DMS 273 treated with DMSO at 0.1 percent for 48 hours (cell line): ENCODE measurements at places on chromosomes 4 and X.

DNA sequence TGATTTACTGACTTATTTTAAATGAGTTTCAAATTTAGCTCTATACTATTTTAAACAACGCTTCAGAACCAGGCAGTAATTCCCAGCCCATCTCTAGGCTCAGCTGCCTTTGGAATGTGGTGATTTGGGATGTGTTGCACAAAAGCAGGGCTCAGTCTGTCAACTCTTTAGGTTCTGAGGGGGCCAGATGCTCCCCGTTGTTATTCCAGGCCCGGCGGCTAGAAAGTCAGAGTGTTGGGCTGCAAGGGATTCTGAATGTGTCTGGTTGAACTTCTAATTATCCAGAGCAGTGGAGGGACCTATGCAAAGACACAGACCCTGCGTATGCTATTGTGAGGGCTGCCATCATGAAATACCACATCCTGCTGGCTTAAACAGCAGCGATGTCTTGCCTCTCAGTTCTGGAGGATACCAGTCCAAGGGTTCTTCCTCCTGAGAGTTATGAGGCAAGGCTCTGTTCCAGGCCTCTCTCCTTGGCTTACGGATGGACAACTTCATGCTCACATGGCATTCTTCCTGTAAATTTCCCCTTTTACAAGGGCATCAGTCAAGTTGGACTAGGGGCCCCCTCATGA is 123.2 kb upstream of the TRIM2 start:
- DNase-seq, result no peak

DNA sequence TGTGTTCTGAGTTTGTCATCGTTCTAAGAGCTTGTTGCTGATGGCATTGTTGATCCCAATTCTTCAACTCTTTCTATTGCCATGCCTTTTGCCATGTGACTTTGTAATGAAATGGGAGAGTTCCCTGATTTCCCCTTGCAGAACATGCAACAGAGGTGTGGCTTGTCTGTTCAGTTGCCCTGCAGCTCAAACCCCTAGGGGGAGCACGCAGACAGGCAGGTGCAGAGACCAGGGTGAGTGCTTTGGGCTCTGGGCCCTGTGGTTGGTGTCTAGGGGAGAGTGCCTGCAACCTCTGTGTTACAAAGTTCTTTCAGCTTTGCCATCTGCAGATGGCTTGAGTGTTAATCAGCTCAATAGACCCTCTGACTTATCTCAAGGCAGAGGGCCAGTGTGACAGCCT is 332.7 kb downstream of the MID1IP1 start:
- no peak for DNase-seq

GRCh38 chr4:16270454-16271328 is 44.4 kb upstream of the TAPT1 start:
- no peak for DNase-seq

GRCh38 chr4:2837904-2838496 is 5.6 kb upstream of the ADD1 start:
- DNase-seq, result no peak

- no peak for DNase-seq
These were observed 610.7 kb upstream of the ADGRL3 start for GRCh38 chr4:60589425-60589824.

DNA sequence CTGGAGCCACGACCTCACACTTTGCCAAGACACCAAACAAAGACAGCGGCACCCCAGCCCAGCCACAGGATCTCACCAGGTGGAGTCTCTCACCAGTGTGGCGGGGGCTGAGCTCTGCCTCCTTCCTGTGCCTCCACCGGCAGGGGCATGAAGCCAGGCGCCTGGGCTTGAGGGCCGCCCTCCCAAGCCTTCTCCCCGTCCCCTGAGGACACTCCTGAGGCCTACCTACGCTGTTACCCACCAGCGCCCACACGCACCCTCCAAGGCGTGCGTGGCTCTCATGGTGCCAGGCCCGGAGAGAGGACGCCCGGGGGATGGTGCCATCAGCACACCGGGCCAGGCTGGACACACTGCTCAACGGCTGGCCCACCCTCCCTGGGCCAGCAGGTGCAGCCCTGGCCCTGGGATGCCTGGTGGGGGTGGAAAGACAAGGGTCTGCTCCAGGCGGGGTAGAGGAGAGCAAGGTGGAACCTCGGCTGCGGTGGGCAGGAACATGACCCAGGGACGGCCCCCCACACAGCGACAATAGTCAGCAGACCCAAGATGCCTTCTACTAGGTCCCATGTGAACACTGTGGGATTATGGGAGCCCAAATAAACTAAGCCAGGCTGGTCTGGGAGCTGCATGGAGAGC is 22.1 kb downstream of the NELFA start:
- no peak for DNase-seq

DNA sequence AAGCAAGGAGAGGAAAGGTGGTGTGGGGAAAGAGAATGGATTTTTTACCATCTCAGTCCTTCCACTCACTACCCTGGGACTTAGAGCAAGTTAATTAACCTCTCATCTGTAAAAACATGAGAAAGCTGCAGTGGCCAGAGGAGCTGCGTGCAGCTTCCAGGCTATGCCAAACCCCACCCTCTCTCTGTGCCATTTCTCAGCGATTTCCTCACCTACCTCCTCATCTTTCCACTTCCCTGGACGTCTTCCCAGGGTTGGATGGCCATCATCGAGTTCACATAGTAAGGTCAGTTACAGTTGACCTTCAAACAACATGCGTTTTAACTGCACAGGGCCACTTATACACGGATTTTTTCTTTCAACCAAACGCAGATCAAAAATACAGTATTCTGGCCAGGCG is 64.3 kb downstream of the SMIM20 start:
- DNase-seq, result no peak

- DNase-seq, result no peak
These were observed 61.6 kb upstream of the GPR174 start for GRCh38 chrX:79082899-79083298.

- no peak for DNase-seq
These were observed 137.6 kb upstream of the ESX1 start for GRCh38 chrX:104392350-104392749.

DNA sequence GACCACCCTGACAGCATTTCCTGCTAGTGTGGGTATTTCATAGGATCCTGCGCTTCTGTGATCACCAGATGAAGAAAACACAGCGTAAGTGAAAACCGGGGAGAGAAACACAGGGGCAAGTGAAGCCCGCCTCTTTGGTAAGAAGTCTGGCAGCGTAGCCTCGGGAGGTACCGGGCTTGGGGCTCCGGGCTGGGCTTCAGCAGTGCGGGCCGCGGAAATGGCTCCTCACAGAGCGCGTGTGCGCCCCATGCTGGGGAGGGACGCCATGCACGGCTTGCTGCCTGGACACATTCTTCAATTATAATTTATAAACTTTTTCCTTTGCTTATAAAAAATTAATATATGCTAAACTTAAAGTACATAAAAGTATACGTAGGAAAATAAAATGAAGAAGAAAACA is 151.5 kb downstream of the AFAP1 start:
- no peak for DNase-seq

- DNase-seq, result no peak
These were observed 71.3 kb upstream of the KIT start for GRCh38 chr4:54586320-54586955.

GRCh38 chr4:186852073-186852420 is 128.4 kb upstream of the FAT1 start:
- no peak for DNase-seq

GRCh38 chrX:40415675-40416074 is 165.1 kb upstream of the ATP6AP2 start:
- no peak for DNase-seq

GRCh38 chr4:41296995-41297394 is 40.3 kb downstream of the UCHL1 start:
- DNase-seq, result no peak

DNA sequence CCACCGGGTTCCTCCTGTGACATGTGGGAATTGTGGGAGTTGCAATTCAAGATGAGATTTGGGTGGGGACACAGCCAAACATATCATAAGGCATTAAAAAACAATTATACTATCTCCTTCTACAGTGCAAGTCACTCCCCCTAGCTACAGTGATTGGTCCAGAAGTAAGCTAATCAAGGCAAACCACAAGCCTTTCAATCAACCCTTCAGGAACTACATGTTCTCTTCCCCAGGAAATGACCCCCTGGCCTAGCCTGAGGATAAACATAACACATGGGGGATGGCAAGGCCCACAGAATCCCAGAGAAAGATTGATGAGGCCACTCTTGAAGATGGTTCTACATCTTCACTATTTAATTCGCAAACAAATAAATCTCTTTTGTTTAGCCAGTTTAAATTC is 25.2 kb upstream of the FAM241A start:
- no peak for DNase-seq
